ENCODE measurements at places on chromosomes 12 and 14.

- DNase-seq = no peak
Observed at GRCh38 chr12:47488888-47489287, 216.9 kb downstream of the RPAP3 start.

GRCh38 chr12:19430988-19431387 is 8.3 kb upstream of the AEBP2 start:
- DNase-seq = no peak

GRCh38 chr12:115811045-115811444 is 466.4 kb downstream of the MED13L start:
- DNase-seq = no peak

DNA sequence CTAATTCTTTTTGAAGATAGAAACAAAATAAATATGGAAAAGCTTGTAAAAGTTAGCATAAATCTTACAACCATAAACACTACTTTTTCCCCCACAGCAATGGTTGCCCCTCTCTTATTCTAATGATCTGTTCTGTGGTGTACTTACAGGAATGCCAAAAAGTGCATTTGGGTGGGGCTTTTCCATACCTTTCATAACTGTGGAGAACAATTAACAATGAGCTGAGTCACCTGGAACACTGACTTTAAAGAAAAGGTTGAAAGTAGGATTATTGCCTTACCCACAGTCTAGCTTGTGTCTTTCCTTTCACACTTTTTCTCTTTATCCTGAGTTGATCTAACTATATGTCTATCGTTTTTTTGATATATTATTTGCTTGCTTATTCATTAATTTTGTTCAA is 86.9 kb downstream of the TPH2 start:
- DNase-seq = no peak

- DNase-seq = no peak
Observed at GRCh38 chr12:131603939-131604795, 106.7 kb upstream of the SFSWAP start.

DNA sequence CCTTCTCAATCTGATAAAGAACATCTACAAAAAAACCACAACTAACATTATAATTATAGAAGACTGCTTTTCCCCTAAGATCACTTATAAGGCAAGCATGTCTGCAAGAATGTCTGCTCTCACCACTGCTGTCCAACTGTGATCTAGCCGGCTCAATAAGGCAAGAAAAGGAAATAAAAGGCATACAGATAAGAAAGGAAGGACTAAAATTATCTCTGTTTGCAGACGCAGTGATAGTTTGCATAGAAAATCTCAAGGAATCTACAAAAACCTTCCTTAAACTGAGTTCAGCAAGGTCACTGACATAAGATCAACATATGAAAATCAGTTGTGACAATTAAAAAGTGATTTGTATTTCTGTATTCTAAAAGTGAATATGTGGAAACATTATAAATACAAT is 138.0 kb upstream of the EGLN3 start:
- DNase-seq = no peak

DNA sequence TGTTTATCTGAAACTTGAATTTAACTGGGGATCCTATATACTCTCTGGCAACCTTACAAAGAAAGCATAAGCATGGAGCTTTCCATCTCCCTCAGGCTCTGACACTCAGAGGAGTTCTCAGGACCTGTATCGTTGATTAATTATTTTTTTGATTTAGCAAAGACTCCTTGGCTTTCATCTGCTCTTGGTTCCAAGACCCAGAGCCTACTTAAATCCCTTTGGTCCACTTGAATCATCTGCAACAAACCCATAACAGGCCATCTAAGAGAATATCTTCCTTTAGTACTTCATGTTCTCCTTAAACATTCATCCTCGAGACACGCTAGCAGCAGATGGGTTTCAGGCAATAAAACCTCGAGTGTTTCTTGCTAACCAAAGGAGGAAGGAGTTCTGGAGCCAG is 85.4 kb downstream of the ZFP36L1 start:
- DNase-seq = no peak

- DNase-seq = no peak
Observed at GRCh38 chr12:114767906-114768722, 84.1 kb upstream of the TBX3 start.

GRCh38 chr12:127745469-127746212 is 521.3 kb upstream of the TMEM132C start:
- DNase-seq = no peak

- DNase-seq = peak; percentile 49
Observed at GRCh38 chr14:64812412-64812811, 67.3 kb downstream of the SPTB start.

DNA sequence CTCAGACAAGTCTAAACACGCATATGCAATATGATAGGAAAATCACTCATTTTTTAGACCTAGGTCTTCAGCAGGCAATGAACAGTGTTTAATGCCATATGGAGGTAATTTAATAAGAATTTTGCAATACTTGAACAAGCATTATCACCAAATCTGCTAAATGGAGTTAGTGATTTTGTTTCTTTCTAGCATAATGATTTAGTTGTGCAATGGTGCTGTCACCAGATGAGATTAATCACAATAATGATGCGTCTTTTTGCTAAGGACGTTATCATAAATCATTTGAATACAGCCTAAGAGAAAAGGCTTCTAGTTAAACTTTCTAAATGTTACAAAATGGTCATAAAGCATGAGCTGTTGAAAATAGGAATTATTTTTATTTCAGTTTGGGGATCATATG is 170.0 kb upstream of the SLC16A7 start:
- no peak for DNase-seq

- DNase-seq = no peak
Observed at GRCh38 chr12:66446276-66446675, 144.0 kb downstream of the HELB start.

GRCh38 chr12:48286665-48287064 is 64.1 kb downstream of the ZNF641 start:
- no peak for DNase-seq

DNA sequence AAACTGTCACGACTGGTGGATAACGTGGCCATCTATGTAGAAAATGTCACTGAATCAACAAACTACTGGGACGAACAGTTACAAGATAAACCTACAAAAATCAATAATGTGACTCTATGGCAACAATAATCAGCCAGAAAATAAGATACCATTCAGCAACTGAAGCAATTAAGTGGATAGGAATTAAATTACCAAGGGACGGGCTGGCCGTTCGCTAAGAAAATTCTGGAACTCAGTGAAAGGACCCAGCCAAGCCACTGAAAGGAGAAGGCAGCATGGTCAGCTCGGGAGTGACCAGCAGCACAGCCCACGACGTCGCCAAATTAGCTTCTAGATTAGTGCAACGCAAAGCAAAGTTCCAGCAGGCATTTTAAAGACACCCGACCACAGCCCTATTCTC is 33.6 kb upstream of the TMEM179 start:
- no peak for DNase-seq

DNA sequence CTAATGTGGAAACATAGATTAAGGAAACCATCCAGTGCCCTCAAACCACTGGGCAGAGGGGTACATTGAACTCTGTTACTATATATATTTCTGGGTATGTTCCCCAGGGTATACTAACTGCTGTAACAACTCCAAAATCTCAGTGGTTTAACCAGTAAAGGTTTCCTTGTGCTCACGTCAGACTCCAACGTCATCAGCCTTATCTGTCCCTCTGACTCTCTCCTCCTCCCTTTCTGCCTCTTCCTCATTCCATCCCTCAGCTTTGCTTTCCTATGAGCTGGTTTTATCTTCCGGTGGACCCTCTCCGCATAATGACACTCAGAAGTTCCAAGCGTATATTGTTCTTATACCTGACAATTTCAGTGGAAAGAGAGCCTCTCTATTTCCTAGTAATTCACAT is 21.2 kb upstream of the SMCO2 start:
- DNase-seq = no peak

- no peak for DNase-seq
Observed at GRCh38 chr12:41661141-41661765, 473.1 kb downstream of the PDZRN4 start.

- no peak for DNase-seq
Observed at GRCh38 chr12:47039756-47040155, 39.7 kb upstream of the PCED1B start.

DNA sequence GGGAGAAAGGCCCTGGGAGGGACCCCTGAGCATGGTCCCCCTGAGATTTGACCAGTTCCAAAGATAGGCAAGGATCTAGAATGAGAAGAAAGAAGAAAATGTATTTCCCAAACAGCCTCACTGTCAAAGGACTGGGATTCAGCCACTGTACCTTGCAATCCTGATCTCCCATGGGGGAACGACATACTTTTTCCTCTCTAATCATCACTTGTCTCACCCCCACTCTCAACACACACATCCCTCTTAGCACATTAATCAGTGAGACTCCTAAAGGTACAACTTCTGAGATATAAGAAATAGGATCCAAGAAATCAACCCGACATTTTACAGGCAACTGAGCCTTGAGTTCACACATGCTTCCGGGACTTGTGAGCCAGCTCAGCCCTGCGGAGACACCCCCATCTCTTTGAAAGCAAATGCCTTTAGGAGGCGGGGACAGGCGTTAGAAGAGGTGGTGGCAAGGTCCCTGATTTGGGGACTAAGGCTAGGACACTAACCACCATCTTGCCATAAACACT is 1.4 kb downstream of the MAP3K9 start:
- peak; percentile 73 for DNase-seq

DNA sequence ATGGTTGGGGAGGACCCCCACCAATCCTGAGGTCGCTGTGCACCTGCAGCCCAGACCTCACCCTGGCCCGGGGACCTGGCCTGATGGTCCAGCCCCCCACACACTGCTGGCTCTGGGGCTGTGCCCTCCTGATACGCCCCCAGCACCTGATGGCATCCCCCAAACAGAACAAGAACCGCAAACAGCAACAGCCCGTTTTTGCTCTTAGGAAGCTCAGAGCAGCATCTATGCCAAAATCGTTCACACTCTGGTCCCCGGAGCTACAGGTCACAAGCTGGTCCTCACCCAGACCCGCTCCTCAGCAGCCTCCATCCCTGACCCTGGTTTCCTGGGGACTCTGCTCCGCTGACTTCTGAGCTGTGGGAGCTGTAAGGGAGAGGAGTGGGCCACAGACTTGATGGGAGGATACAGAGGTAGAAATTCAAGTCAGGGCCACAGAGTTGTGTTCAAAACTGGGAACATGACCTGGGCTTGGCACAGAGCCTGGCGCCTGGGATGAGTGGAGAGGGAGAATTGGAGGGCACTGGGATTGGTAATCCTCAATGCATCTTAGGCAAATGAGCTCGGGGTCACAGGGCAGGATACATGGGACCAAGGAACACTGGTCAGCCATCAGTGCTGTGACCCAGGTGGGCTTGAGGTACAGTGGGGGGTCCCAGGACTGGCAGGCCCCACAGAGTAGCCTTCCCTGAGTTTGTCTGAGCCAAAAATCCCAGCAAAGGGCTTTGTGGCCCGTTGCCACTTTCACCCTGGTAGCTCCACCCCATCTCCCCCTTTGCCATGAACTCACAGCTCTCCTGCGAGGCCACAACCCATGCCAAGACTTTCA is 170.9 kb upstream of the RTL1 start:
- DNase-seq = no peak

- DNase-seq = no peak
Observed at GRCh38 chr12:27342536-27342935, 9.9 kb downstream of the BMAL2 start.

DNA sequence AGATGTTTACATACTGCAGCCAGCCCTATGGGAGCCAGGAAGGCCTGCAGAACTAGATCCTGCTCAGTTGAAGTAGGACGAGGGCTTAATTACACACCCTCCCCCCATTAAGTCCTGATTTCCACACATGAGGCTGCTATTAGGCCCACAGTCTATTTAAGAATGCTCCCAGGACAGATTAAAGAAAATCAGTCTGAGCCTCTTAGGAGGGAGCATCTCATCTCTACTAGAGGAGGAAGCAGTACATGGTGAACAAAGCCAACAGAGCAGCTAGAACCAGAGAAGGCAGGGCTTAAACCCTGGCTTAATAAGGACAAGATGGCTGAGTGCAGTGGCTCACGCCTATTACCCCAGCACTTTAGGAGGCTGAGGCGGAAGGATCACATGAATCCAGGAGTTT is 55.8 kb upstream of the ARHGAP5 start:
- no peak for DNase-seq

DNA sequence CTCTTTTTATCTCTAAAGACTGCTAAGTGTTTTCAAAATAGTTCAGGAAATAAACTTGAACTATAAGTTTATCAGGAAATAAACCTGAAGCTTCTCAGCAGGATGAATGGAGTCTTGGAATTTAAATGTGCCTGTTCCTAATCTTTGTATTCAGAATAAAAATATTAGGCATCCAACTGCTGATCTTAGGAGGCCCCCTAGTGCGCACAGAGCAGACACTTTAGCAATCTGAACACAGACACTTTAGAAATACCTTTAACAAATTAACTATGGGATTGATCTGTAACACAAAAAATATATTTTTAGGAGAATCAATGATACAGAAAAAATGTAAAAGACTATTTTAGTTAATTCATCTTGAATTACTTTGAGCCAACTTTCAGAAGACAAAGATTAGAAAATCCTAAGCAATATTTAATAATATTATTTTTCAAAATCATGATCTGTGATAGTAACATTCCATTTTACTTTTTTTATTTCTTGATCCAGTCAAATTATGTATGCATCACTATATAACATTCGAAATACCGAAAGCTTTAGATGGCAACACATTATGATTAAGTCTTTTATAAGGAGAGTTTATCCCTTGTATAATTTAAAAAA is 80.9 kb downstream of the SLC41A2 start:
- no peak for DNase-seq

- DNase-seq = no peak
Observed at GRCh38 chr14:101552786-101553231, 8.5 kb upstream of the DIO3 start.

- no peak for DNase-seq
Observed at GRCh38 chr12:6923003-6923732, 4.6 kb upstream of the ATN1 start.

DNA sequence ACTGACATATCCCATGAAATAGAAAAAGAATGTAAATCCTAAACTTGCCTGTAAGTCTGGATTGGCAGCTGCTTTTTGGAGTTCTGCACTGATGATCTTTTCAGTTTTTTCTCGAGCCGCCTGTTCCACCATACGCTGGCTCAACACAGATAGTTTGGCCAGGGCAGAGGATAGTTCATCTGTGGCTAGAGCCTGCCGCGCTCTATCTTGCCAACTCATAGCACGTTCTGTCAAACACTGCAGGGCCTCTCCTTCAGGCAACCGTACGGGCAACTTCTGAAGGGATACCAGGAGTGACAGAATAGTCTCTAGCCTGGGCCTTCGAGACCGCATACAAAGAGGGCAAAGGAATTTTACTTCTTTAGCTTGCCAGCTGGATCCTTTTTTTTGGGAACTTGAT is 44.8 kb upstream of the SLC6A13 start:
- DNase-seq = no peak

GRCh38 chr12:6275928-6276887 is 34.3 kb upstream of the PLEKHG6 start:
- no peak for DNase-seq

GRCh38 chr12:2607881-2608607 is 186.7 kb upstream of the FKBP4 start:
- no peak for DNase-seq

GRCh38 chr14:34355584-34356263 is 106.3 kb downstream of the SPTSSA start:
- no peak for DNase-seq

DNA sequence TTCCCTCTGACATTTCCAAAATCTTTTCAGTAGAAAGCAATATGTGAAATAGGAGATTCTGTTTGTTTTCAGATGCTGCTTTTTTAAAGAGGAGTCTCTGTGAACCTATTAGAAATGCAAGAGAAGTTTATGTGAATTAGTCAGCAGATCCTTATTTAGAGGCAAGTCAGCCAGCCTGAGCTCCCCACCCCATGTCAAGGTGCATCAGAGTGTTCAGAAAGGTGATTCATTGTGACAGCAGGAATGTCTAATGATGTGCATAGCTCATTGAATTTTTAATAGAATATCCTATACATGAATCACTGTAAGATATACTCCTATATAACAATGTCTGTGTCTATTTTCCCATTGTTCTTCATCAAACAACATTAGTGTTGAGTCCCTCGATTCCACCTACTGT is 1222.4 kb upstream of the USP15 start:
- DNase-seq = no peak
